Kidney capillary endothelial cell (primary cell): ENCODE measurements at places on chromosomes 6 and 20.
A peak's percentile ranks its signal among the peaks of the same experiment; 100 is the strongest.

GRCh38 chr6:36642913-36643817, 35.3 kb upstream of the CDKN1A start:
- DNase-seq: no peak

- no peak for DNase-seq
Measured at GRCh38 chr6:160337301-160337700, 10.9 kb upstream of the SLC22A3 start.

DNA sequence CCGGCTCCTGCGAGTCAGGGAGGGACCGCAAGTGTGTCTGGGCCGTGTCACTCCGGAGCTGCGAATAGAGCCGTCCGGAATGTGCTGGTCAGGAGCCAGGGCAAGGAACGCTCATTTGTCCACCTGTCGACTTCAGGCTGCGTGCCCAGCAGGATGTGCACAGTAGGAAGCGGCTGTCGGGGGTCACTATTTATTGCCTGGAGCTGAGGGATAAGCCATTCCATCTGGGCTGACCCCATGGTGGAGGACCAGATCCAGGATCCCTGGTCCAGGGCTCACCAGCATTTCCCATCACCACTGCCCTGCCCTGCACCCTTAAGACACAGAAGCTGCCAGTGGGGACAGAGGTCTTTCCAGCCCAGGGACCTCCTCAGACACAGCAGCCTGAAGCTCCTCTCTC, 14.7 kb downstream of the NTSR1 start:
- DNase-seq: no peak

DNA sequence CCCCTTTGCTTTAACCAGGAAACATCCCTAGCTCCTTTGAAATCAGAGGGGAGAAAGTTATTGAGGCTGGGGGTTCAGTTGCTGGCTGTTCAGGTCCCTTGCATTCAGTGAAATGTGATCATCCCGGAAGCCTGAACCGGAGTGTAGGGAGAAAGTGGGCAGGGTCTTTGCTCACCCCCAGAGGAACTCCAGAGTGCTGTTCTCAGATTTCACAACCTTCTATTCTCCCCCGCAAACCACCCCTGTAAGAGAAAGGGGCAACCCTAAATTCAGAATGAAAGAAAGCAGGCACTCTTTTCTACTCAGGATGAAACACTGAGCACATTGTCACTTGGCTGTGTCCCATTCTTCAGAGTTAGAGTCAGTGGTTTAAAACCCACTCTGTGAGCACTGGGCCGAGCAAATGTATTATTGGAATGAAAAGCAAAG, 139.8 kb downstream of the KHDC1L start:
- no peak for DNase-seq

DNA sequence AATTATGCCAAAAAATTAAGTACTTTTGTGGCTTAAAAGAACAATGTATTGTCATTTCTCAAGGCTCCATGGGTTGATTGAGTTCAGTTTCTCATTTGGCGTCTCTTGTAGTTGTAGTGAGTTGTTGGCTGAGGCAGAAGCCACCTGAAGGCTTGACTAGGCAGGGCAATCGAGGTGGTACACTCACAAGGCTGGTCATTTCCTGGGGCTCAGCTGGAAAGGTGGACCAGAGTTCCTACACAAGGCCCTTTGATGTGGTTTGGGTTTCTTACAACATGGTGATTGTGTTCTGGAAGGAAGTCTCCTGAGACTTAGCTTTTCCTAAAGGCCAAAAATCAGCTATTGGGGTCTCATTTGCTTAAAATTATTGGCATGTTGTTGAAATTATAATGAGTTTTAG, 22.6 kb downstream of the MAS1 start:
- no peak for DNase-seq

GRCh38 chr6:42864602-42865001, 14.8 kb upstream of the RPL7L1 start:
- DNase-seq: no peak

- DNase-seq: no peak
Measured at GRCh38 chr20:58706975-58707681, 14.5 kb downstream of the NPEPL1 start.

DNA sequence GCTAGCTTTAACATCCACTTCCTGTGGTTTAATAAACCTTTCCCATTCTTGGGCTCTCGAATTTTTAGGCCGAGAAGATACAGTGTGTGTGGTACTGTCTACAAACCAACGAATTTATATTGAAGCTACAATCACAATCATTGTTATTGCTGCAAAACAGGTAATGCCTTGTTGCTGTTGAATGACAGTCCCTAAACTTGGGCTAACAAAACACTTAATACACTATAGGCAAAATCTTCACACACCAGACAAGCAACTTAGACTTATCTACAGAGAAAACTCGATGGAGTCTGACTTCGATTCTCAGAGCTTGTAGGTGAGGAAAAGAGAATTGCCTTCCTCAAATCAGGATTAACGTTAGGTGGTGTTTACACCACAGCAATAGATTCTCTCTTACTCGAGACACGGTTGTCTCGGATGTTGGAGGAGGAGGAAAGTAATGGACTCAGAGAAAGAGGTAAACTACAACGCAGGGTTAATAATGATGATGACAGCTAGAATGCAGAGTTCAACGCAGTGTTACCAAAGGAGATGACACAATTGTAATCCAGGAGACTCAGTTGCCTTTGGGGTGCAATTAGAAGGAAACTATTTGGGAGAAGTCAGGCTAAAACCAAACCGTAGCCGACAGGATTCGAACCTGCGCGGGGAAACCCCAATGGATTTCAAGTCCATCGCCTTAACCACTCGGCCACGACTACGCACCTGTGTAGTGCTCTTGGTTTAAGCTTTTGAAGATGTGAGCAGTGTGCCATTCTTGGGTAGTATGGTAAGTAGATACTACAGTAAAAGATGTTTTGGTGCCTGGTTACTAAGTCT, 32.5 kb upstream of the ZNF184 start:
- DNase-seq: peak; percentile 63

DNA sequence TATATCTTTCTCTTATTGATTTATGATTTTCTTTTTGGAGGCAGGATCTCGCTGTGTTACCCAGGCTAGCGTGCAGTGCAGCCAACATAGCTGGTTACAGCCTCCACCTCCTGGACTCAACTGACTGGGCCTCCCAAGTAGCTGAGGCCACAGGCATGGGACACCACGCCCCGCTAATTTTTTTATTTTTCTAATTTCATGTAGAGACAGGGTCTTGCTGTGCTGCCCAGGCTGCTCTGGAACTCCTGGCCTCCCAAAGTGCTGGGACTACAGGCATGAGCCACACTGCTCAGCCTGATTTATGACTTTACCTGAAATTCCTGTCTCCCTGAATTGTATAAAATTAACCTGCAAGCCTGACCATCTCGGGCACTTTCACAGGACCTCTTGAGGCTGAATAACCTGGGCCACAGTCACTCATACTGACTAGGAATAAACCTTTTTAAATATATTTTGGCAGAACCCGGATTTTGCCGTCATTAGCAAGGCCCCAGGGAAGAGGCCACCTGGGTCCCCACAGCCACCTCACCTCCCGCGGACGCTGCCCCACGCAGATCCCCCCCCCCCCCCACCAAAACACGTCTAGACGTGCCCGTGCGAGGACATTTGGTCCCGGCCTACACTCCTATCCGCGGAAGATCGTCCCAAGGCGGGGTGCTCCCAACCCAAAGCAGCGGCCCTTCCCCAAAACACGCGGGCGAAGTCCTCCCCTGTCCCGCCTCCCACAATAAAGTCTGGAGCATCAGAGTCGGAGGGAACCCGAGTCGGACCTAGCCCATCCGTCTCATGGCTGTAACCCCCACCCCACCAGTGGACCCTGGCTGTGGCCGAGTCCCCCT, 902 bp downstream of the ZNF337 start:
- DNase-seq: no peak

DNA sequence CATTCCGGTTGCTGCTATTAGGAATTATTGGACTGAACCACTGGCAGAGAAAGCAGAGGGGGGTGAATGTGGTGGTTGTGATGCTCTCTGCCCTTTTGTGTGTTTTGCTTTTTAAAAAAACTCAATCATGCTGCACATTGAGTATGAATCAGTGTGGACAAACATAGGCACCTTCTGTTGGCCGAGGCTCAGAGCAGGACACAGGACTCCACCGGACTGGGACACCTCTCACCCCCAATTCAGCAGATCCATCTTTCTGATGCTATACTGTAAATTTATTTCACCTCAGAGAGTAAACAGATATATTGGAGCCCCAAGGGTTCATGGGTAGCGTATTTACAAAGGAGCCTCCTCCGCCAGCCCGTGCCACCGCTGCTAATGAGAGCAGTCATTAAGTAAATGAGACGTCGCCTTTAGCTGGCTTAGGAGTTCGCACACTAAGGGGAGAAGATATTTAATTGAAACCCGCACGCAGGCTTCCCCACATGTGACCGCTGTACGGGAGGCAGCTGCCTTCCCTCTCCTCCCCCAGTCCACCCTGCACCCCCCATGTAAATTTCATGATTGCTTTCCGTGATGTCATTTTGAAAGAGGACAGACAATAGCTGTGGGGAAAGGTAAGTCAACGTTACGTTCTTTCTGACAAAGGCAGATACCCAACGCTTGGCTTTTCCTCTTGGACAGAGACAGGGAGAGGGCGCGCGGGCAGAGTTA, at the start of gene MYT1:
Gene MYT1, plus strand, starts transcription at position 330 of the 714 bp plus-strand sequence. CDS start 34,410 bp downstream, outside the sequence.
- DNase-seq: no peak

DNA sequence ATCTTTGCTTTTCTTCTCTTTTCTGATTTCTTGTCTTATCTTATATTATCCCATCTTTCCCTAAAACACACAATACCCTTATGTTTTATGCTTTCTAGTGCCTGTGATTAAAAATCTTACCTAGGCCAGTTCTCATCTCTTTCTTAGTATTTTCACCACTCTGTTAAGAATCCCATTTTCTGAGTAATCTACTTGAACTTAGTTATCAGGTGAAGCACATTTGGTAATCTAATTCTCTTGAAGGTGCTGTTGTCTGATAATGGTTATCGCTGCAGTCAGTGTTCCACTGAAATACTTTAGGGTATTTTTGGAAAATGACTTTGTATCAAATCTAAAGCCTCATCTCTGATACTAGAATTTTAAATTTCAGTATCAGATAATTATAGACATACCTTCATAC, 192.5 kb upstream of the MAN1A1 start:
- DNase-seq: no peak

GRCh38 chr6:77425671-77426070, 37.6 kb downstream of the HTR1B start:
- no peak for DNase-seq

DNA sequence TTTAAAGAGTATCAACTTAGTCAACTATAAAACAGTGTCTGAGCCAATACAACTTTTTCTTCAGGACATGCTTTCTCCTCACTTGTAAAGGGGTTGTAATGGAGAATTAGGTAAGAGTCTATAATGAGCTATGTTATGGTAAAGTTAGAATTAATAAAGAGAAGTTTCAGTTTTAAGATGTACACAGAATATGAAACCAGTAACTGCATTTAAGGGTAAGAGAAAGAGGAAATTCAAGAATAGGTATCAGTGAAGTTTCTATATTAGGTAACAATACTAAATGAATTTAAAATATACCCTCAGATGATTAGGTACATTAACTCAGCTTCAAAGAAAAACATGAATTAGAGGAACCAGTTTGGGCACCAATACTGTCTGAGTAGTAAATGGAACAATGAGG, 1444.3 kb upstream of the ADGRB3 start:
- DNase-seq: no peak

DNA sequence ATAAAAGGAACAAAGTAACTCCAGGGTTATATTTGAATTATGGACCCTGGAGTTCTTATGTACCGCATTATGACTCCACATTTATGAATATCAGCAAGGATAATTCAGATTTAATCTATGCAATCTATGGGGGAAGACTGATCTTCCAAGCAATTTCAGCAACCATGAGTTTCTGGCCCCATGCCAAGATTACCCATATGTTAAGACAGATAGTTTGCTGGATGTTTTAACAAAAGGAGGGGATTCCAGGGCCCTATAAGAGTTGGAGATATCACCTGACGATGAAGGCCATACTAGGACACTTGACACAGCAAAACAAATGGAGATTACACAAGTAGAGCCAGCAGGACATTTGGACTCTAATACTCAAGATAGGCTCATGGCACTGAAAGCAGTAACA, 45.9 kb upstream of the PLN start:
- DNase-seq: no peak

GRCh38 chr20:33919653-33920052, 74.1 kb upstream of the RALY start:
- no peak for DNase-seq

GRCh38 chr6:83008626-83009025, 57.0 kb downstream of the UBE3D start:
- DNase-seq: no peak

DNA sequence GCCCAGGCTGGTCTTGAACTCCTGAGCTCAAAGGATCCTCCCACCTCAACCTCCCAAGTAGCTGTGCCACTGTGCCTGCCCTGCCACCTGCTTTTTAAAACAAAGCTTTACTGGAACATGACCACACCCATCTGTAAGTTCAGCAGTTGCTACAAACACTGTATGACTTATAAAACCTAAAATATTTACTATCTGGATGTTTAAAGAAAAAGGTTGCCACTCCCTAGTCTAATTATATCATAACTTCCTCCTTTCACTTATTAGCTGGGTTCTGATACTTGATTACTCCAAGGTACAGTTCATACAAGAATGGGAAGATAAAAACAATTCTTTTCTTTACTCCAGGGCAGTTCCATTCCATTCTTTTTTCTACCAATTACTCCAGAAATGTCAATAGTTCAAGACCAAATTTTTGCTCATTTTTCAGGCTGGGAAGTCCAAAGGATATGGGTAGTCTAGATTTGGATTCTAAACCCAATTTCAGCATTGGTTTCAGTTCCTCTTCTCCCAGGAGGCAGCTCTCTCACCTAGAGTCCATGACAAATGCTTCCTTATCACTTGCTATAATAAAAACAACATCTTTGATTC, 63.1 kb downstream of the SEC63 start:
- DNase-seq: no peak

DNA sequence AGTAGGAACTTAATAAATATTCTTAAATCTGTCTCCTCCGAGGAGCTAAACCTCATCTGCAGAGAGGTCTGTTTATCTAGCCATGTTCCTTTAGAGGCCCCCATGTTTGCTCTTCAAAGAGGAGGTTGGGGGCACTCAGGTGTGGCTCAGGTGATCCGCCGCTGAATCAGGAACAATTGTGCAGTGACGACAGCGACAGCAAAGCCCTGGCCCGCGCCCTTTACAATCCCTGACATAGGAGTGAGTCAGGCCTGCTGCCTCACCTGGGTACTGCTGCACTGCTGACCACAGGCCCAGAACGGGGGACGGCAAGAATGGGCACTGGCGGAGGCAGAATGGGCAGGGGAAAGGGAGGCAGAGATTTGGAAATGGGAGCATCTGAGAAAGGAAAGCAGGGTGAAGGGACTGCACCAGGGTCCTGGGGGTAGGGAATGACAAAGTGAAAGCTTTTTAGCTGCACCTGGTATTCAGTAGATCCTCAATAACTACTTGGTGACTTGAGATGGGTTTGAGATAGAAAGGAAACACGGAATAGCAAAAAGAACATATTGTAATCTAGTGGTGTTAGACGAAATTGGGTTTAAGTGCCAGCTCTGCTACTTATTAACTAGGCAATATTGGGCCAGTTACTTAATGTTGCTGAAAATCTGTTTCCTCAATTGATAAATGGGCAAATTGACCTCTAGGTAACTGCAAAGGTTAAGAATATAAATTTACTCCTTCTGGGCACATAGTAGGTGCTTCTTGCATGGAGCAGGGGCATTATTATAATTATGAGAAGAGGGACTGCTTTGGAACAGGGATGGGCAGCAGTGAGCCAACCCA, 5.4 kb upstream of the IER3 start:
- DNase-seq: no peak
